Karpas-422 (cell line): ENCODE measurements at places on chromosomes 6 and 20. TPM values are rescaled to one million over a fixed set of nuclear protein-coding genes. Genes with fewer than 3 reads are reported as not detected.

DNA sequence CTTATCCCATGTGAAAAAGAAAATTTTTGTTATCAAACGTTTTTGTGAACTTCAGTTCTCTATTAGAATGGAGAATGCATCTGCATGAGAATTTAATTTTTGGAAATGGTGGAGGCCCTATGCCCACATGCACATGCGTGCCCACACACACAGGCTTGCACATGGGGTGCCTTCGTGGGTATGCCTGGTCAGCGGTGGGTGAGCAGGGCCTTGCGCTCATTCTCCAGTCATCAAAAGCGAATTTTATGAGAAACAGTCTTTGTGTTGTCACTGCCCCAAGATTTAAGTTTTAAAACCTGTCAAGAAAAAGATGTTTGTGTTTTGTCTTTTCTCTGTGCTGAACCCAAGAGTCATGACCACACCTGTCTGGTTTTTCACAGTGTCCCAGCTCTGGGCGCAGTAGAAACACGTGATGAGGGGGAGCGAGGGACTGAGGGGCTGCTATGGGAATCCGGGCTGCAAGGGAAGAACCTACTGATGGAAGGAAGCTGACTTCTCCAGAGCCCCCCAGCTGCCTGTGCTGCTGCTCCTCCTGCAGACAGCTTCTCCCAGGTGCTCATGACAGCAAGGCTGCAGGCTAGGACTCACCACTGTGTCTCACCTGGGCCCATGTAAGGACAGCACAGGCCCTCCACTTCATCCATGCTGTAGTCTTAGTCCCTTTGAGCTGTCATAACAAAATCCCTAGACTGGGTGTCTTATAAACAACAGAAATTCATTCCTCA lies 153.6 kb downstream of the SYCP2 start:
- no peaks in the 10 kb centered on the region for H3K36me3 ChIP-seq
- H3K27me3 ChIP-seq: no peaks in the 10 kb centered on the region
- H3K4me3 ChIP-seq: no peak overlapping the region
- H3K4me1 ChIP-seq: no peaks in the 10 kb centered on the region
- no peak overlapping the region for H3K27ac ChIP-seq

DNA sequence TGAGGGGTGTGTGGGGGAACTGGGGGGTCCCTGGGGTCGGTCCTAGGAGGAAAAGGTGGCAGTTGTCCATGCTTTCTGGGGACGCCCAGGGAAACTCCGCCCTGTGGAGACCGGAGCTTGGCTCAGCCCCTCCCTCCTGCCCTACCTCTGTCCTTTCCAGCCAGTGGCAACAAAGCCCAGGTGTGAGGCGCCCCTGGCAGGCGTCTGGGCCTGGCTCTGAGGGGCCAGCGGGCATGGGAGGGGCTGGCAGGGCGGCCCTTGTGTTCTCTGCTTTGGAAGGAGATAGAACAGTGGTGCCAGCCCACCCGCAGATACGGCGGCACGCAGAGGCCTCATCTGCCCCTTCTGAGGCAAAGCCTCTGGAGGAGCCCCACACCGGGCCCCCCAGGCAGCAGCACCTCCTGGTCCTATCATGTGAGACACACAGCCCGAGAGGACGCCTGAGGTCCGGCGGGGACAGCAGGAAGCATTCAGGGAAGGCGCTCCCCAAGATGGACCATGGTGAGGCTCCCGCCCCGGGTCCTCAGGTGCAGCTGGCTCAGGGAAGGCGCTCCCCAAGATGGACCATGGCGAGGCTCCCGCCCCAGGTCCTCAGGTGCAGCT lies 47.9 kb downstream of the YTHDF1 start:
- no peaks in the 10 kb centered on the region for H3K36me3 ChIP-seq
- H3K4me1 ChIP-seq: no peaks in the 10 kb centered on the region
- H3K27ac ChIP-seq: no peak overlapping the region
- DNase-seq: no peak

- no peak for DNase-seq
- H3K27ac ChIP-seq: no peak overlapping the region
- H3K36me3 ChIP-seq: no peaks in the 10 kb centered on the region
Observed at GRCh38 chr6:81130061-81130460, 622.4 kb downstream of the TENT5A start.

TTPAL gene
- total RNA-seq: 10.2 and 24.4 TPM in 2 replicates

CCM2L gene
- total RNA-seq: 0.36 and 0.78 TPM in 2 replicates

C6orf58 gene
- not detected in 2 replicates for total RNA-seq

TRAPPC3L gene
- total RNA-seq: not detected in 2 replicates

MUC21 gene
- total RNA-seq: not detected in 2 replicates

BPIFB1 gene
- total RNA-seq: not detected in 2 replicates

PNPLA1 gene
- not detected in 2 replicates for total RNA-seq
